ENCODE measurements at places on chromosomes 16 and 17.

GRCh38 chr16:30985401-30986128 lies 558 bp downstream of the HSD3B7 start:
- DNase-seq, result no peak

- peak; percentile 48 for DNase-seq
These were observed 12.6 kb downstream of the UBN1 start for GRCh38 chr16:4859900-4860255.

DNA sequence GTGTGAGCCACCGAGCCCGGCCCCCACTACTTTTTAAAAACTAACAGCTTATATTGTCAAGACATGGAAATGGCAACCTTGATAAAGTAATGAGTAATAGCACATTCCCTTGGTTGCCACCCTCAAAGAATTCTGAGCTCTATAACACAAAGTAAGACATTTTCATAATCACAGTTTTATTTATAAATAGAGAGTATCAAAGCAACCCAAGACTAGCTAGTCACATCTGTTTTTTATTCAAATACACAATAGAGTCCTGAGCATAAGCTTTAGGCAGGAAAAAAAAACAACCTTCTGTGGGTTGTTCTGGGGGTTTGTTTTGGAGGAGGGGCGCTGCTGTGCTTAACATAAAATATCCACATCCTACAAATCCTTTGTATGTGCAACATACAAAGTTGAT lies 68.7 kb downstream of the CEP95 start:
- no peak for DNase-seq

DNA sequence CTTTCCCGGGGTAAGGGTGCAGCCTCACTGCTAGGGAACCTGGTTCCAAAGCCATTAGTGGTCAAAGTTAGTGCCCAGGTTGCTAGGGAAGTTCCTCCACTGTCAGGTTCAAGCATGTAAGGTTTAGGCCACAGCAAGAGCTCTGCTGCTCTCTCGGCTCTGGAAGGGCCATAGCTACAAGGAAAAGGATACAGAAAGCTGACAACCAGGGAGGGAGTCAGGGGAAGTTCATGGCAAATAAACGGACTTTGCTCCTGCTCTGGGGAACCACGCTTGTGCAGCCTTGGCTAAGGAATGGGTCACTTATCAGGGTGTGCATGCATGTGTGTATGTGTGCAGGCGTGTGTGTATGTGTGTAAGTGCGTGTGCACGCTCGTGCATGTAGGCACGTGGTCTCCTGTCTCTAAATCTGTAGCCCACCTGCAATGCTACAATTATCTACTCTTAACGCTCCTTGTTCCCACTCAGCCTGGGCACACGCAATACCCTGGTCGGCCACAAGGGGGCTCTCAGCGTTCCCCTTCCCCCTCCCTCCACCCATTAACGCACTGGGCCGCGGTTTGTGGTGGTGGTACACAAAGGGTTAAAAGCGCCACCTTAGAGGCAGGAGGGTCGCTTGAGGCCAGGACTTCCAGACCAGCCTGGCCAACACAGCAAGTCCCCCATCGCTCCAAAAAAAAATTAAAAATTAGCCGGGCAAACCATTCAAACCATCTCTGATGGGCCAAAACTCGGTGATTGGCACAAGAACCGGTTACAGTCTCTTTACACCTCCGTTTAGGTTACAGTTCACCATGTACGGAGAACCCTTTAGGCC lies 48.4 kb upstream of the KDM8 start:
- peak; percentile 52 for DNase-seq

GRCh38 chr17:37066322-37067255 lies 117.8 kb downstream of the AATF start:
- DNase-seq, result no peak

DNA sequence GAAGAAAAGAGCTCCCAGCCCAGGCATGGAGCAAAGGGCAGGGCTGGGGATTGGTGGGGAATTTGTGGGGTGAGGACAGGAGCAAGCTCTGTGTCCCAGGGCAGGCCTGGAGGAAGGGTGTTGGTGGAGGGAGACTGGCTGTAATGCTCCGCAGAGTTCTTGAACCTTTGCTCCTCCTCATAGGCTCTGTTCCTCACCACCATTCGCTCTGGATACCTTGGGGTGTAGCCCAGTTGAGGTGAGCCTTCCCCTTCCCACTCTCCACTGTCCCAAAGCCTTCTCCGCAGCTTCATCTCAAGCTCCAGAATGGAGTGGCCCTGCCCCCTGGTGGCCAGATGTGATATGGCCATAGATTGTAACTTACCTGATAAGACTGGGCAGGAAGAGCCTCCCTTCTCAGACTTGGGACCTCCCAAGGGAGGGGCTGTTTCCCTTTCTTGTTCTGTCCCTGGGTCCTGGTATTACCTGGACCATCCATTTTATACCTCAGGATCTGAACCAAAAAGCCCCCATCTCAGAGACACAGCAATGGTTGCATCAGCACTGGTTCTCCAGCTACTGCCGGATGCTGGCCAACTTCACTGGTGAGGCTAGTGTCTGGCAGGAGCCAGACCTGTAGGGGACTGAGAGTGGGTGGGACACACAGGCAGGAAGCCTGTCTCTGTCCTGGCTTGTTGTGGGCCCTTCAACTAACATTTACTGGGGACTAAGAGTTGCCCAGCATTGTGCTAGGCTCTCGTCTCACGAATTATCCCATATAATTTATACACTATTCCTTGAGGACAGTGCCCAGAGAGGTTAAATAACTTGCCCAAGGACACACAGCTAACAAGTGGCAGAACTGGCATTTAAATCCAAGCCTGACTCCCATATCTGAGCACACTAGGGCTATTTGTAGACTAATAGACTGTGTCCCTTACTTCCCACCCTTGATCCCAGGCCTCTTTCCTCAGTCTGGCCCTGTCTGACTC lies 19.1 kb upstream of the STAC2 start:
- peak; percentile 88 for DNase-seq

DNA sequence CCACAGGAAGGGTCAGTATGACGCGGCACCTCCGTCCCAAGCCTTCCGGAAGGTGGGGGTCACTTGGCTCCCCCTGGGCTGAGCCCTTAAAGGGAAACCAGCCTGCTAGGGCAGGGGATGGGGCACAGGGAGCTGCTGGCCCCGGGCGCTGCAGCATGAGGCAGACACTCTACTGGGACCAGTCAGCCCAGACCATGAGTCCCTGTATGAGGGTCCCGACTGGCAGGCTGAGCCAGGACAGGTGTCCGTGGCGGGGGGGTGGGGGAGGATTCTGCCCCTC lies 43.4 kb upstream of the ZC3H18 start:
- no peak for DNase-seq

- DNase-seq, result no peak
These were observed 53.6 kb downstream of the LDHD start for GRCh38 chr16:75062976-75063346.

DNA sequence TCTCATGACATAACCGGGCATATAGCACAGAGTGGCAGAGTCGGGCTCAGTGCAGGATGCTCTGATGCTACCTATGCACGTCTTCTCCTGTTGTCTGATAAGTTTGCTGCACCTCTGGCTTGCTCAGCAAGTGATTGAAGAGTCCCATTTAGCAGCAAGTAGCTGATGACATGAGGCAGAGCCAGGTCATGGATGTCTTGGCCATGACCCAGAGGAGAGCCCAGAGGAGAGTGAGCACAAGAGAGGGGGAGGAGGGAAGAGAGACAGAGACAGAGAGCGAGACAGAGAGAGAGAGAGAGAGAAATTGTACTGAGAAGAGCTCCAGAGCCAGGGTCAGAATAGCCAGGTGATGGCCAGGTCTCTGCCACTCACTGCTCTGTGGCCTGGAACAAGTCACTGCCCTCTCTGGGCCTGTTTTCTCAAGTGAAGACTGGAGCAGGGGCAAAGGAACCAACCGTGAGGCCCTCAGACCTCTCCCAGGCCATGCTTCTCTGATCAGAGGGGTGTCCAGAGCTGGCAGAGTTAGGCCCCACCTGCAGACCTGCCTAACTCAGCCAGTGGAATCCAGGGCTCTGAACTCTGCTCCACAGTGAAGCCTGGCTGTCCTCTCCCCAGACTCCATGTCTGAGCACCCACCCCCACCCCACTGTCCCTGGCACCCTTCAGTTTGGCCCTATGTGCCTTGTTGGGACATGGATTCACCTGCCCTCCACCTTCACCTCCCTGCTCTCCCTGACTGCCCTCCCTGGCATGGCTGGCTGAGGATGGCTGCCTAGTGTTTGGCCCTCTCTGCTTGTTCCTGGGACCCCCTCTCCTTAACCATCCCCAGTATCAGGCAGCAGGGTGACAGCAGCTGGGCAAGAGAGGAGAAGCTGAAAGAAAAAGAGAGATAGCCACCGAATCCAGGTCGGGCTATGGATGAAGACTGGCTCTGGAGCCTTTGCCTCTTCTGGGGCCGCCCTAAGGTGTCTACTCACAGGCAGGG lies 4.3 kb upstream of the KRT35 start:
- DNase-seq, result no peak

- DNase-seq, result peak; percentile 17
These were observed 11.4 kb downstream of the KRABD2 start for GRCh38 chr17:8365143-8365542.

GRCh38 chr17:6305613-6306360 lies 129.1 kb downstream of the AIPL1 start:
- DNase-seq, result no peak

DNA sequence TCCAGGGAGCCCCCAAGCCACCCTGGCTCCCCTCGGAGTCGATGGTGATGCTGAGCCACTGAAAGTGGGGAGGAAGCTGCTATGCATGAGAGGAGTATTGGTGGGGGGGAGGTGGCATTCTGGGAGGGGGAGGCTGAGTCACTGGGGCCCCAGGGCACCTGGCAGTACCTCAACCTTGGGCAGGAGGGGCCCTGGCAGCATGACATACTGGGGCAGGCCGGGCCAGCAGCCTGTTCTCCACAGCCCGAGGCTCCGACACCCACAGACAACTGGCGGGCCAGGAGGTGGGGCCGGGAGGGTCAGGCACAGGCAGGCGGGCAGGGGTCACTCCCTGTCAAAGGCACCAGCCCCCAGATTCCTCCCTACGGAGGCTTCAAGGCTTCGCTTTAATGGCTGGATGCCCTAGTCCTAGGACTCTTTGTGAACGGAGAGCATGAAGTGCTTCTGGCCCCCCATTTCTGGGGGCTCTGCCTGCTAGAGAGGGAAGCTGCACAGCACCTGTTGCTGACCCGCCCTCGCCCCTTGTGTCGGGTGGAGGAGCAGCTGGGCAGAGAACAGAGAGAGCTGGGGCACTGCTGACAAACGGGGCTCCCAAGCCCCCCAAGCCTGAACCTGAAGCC lies 928 bp downstream of the CASKIN2 start:
- no peak for DNase-seq

All from choroid plexus epithelial cell (primary cell).